K562 (cell line): ENCODE measurements at places on chromosomes 7 and 10.

DNA sequence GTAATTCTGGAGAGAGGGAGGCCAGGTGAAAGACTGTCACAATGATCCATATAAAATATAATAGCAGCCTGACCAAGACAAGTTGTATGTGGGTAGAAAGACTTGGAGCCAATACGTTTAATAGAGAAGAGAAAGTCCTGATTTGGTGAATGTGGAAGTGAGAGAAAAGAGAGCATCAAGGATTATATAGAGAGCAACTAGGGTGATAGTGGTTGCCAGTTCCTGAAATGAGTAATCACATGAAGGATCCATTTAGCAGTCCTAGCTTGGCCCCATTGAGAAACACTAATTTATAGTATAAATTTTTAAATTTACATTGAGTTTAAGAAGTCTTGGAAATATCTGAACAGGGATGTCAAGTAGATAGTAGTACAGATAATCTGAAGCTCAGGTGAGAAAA lies 74.0 kb downstream of the AASS start:
- no peak for DNase-seq

DNA sequence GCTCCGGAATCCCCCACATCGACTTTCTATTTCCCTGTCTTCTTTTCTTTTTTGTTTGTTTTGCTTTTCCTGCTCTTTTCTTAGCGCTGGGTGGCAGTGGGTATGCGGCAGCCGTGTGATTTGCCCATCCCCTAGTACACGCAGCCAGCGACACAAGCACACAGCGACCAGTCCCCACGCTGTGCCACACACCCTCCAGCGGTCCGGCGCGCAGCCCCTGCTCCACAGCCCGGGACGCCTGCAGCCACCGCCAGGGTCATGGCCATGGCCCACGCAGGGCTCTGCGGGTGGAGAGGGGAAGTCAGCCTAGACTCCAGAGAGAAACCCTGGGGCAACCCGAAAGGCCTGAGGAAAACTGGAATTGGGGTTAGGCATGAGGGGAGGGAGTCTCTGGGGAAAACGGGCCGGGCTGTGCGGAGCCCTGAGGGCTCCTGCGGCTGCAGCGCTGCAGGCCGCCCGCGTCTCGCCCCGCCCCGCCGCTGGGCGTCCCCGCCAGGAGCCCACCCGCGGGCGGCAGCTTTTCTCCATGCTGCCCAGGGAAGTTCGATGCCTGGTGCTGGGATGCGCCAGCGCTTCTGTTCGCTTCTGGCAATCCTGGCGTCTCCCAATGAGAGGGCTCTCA lies 2.5 kb downstream of the CHRM2 start:
- no peak for DNase-seq

DNA sequence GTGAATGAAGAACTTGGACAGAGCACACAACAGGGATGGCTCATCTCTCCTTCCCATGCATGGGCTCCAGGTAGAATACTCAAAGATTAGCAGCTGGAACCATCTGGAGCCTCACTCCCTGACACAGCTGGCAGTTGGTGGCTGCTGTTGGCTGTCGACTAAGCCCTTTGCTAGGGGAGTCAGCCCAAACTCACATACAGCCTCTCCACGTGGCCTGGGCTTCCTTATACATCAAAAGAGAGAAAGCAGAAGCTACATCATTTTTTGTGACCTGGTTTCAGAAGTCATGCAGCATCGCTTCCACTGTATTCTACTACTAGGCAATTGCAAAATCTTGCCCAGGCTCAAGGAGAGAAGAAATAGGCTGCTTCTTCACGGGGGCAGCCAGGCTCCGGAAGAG lies 24.4 kb downstream of the ASNS start:
- no peak for DNase-seq

DNA sequence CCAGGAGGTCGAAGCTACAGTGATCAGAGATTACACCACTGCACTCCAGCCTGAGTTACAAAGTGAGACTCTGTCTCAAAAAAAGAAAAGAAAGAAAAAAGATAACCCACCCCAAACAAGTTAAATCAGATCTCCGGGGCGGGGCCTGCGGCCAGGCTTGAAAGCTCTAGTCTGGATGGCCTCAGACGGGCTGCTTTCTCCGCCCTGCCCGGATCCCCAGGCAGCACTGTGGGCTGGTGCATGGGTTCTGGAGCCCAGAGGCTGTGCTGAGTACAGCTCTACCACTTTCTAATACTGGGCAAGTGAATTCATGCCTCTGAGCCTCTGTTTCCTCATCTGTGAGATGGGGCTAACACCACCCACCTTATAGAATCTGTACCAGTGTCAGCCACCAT lies 83.7 kb downstream of the ZMIZ1 start:
- peak; percentile 68 for DNase-seq
